ENCODE measurements at places on chromosomes 12 and 14.

DNA sequence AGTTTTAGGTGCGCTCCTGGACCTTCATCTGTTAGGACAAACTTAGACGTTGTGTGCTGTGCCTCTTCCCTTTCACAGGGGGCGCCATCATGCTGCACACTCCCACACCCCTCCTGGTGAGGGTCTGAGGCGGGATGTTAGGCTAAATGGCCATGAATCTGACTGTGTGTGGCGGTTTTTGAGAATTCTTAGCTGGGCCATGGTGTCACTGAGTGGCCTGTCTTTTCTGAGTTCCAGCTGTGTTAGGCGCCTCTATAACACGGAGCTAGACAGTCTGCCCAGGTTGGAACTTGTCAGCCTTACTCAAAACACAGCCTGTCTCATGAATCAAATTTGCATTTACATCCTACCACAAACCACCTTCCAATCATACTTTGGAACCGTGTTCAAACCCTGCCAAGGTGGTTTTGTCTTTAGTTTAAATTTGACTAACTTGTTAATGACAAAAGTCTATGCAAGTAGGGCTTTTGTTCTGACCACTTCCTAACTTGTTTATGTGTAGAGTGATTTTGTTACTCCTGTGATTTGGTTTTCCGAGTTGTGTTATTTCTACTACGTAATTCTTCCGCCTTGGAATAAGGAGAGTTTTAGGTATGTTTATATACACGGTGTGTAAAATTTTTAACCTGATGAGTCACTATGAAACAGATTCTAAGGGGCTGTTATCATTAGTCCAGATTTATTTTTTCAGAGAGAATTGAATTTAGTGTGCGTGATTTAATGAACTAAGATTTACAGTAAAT lies 19.6 kb downstream of the ACVR1B start:
- DNase-seq: no peak

GRCh38 chr12:52055731-52056711 lies 4.8 kb downstream of the NR4A1 start:
- no peak for DNase-seq

DNA sequence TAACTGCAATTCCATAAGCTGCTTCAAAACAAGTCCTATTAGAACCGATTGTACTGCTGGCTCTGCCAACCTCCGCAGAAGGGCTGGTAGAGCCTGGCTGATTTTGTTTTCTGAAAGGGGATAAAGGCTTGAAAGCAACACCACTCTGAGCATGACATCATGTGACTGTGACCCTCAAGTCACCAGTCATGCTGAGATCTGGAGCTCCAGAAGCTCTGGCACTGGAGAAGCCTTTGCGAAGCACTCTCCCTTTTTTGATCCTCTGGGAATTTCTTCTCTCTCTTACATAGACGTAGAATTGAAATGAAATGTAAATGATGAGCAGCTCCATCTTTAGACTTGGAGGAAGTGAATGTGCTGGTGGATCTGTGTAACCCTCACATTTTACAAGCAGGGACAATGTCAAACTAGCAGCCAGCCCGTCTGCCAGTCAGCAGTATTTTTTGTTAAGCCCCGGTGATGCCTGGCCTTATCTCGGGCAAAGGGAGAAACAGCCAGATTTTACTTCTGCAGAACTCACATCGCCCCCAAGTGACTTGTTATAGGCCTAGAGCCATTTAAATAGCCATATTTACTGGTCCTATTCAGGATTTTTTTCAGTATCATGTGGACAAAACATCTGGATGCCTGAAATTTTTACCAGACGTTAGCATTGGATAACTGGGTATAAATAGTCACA lies 112.1 kb upstream of the NPAS3 start:
- peak; percentile 8 for DNase-seq

DNA sequence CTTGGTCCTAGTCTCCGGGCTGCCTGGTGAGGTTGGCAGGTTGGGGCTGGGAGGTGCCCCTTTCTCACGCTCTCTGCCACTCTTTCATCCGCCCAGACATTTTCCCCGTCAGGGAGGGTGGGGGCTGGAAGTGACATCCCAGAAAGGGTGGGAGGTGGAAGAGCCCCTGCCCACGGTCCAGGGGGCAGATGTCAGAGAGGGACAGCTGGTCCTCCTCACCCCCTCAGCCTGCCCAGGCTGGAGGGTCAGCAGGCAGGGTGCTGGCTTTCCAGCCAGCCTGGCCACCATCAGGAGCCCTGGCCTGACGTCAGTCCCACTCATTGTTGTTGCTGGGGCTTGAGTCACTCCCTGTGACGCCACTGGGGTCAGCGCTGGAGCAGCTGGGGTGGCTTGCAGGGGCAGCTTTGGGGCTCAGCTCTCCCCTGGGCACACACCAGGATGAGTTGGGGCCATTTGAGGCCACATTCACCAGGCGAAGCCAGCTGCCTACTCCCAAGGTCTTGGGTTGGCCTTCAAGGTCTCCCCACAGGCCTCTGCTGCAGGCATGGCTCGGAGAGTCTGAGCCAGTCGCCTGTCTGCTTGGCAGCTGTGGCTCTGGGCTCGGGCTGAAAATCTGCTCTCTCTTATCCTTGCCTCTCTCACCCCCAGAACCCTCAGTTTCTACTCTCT lies 5.7 kb upstream of the ATG101 start:
- peak; percentile 75 for DNase-seq

DNA sequence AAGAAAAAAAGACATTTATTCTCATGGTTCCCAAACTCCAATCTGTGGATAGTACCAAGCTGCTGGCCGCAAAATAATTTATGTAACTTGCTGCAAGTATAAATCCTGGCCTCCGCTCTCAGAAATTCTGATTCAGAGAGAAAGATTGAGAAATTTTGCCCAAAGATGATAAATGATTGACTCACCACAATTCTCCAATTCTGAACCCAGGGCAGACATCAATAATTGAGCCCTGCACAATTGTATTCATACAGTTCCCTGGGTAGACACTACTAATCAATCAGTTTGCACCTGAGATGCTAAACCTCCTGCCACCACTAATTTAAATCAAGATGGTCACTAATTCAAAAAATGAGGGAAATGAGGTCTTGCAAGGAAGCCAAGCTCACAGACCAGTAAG lies 38.2 kb downstream of the TRPV4 start:
- peak; percentile 42 for DNase-seq

DNA sequence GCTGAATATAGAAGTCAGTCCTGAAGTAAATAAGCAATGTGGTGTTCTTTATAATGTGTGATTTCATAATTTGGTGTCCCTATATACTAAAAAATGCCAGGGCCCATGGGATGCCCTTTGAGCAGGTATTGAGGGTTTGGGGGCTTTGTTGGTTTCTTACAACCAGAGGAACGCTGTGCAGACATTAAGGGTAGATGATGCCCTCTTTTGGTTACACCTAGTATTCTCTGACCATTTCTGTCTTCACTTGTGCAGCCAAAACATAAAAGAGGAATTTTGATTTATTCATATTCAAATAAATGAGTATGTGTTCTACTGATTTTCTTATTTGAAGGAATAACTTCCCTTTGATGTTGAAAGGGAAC lies 3.0 kb downstream of the LGR5 start:
- DNase-seq: no peak

- DNase-seq: no peak
Measured at GRCh38 chr12:92229381-92229780, 83.7 kb upstream of the BTG1 start.

- DNase-seq: no peak
Measured at GRCh38 chr12:42996869-42997431, 407.4 kb upstream of the PRICKLE1 start.

DNA sequence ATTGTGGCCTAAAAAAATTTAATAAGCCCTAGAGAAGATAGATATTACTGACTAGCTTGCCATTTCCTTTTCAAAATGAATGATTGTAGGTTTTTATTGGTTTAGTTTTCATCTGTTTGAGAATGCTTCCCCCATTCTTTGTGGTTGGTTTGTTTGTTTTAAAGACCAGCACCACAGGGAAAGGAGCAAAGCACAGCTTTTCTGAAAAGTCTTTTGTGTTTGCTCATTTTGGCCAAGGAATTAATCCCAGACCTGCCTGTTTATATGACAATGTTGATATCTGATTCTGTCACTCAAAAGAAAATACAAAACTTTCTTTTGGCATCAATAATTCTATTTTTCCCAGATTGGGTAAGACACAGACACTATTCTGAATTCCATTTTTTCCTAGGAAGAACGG lies 312.5 kb upstream of the FLRT2 start:
- no peak for DNase-seq

DNA sequence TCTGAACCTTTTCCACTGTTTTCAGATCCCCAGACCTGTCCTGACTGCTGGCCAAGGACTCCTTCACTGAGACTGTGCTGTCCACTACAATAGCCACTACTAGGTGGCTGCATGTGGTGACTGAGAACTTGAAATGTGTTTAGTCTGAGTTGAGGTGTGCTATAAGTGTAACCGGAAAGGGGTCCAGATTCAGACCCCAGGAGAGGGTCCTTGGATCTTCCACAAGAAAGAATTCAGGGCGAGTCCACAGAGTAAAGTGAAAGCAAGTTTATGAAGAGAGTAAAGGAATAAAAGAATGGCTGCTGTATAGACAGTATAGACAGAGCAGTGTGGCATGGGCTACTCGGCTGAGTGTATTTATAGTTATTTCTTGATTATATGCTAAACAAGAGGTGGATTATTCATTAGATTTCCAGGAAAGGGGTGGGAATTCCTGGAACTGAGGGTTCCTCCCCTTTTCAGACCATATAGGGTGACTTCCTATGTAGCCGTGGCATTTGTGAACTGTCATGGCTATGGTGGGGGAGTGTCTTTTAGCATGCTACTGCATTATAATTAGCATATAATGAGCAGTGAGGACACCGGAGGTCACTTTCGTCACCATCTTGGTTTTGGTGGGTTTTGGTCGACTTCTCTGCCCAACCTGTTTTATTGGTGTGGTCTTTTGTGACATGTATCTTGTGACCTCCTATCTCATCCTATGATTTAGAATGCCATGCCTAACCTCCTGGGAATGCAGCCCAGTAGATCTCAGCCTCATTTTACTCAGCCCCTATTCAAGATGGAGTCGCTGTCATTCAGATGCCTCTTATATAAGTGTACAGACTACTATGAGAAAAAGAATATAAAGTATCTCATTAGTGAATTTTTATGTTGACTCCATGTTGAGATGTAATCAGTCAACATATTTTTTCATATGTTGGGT lies 70.0 kb upstream of the SRSF5 start:
- DNase-seq: no peak

GRCh38 chr12:53423597-53423996 lies at the start of gene AMHR2:
TSS of gene AMHR2 (plus strand) at chr12:53423855. CDS start at chr12:53423935, 80 bp downstream.
- no peak for DNase-seq

- peak; percentile 63 for DNase-seq
Measured at GRCh38 chr14:88866305-88866704, 41.9 kb downstream of the TTC8 start.

- DNase-seq: no peak
Measured at GRCh38 chr14:34662561-34663088, 32.7 kb upstream of the SNX6 start.

DNA sequence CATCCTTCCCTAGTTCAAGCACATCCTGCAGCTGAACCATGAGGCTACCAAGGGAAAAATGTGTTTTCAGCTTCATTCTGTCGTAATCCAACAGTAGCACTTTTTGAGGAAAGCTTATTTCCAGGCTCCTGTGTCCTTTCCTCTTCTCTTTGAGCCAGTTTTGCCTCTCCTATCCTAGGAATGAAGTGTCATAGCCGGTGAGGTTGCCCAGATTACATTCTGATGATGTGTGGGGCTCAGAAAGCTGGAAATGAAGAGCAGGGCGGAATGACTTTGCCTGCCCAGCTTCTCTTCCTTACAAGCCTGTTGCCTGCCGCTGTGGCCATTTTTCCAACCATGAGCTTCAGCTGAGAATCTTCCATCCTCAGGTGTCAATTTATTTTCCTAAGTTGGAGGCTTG lies 381.8 kb downstream of the NUAK1 start:
- DNase-seq: no peak

DNA sequence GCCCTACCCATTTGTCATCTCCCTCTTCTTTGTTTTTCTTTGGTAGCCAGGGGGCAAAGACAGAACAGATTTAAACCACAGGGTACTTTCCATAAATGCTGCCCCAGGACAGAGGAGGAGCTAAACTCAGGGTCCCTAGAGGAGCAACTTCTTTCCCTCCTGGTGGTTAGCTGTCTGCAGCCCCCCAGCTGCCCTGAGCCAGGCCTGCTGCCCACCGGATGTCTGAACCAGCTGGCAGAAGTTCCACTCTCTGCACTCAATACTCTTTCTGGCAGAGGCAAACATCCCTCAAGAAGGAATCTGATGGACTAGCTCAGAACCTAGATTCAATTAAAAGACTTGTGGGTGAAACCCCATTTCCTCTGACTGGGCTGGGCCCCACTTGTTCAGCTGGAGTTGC lies 10.7 kb downstream of the VDR start:
- no peak for DNase-seq

GRCh38 chr14:23447361-23448350 lies 12.2 kb upstream of the MYH7 start:
- DNase-seq: no peak

DNA sequence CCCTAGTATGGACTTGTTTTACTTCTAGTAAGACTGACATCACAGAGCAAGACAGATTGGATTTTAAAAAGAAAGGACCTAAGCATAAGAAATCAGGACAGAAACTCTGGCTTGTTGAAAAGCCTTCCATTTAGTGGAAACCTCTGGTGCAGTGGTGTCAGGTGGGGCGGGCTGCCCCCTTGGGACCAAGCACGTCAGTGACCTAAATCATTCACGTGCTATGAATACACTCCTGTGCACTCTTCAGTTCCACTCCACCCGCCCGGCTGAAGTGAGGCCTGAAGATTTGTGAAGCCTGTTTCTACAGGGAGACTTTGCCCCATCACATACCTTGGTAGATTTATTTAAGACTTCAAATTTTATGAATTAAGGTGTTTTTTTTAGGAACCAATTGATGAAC lies 58.2 kb upstream of the STRN3 start:
- DNase-seq: no peak

- no peak for DNase-seq
Measured at GRCh38 chr14:22793976-22794375, 21.3 kb downstream of the SLC7A7 start.

DNA sequence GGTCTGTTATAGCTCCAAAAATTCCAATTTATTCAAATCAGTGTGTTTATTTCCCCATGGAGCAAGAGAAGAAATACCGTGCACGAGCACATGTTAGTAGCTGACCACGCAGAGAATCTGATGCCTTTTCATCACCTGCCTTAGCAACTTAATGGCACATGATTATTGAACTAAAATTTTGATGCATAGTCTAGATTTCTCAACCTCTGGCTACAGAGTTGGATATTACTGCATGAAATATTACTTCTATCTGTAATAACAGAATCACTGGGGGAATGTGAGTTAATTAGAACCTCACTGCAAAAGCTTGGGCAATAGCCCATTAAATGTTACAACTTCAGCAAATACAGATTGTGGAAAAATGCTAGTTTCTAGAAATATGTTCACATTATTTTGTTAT lies 335.8 kb downstream of the FLRT2 start:
- DNase-seq: no peak

GRCh38 chr12:110073049-110073831 lies 24.9 kb upstream of the C12orf76 start:
- DNase-seq: peak; percentile 14

- no peak for DNase-seq
Measured at GRCh38 chr12:120350576-120351350, 18.2 kb downstream of the MSI1 start.

- no peak for DNase-seq
Measured at GRCh38 chr12:107539196-107539939, 146.2 kb upstream of the PWP1 start.

GRCh38 chr12:15274561-15274967 lies 47.7 kb upstream of the PTPRO start:
- DNase-seq: no peak

All from AG10803 (cell line).